ENCODE measurements at places on chromosomes 1 and 21.

- DNase-seq, result no peak
Measured at GRCh38 chr1:101833312-101833711, 163.4 kb downstream of the OLFM3 start.

GRCh38 chr1:58763214-58763613 lies 20.6 kb downstream of the JUN start:
- no peak for DNase-seq

DNA sequence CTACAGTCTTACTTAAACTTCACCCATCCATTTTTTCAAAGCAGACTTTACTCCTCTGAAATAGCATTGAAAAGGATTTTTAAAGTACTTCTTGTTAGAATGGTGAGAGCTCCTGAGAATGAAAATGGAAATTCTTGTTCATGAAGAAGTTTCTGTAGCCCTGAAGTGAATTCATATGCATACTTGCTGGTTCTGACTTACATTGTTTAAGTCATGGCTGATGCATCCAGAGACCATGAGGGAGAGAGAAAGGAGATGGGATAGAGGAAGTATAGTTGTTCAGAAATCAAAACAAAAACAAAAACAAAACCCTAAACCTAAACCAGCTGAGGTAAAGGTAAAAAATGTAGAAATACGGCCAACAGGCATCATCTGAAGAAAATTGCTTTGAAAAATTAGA lies 27.1 kb upstream of the SAMSN1 start:
- no peak for DNase-seq

- DNase-seq, result no peak
Measured at GRCh38 chr1:18668046-18668445, 37.4 kb downstream of the PAX7 start.

GRCh38 chr1:234469376-234469775 lies 9.6 kb downstream of the TARBP1 start:
- DNase-seq, result no peak

Data from pons (tissue), 1 donor.